ENCODE measurements at places on chromosomes 1 and 21. TPM values are rescaled to one million over a fixed set of nuclear protein-coding genes. Genes with fewer than 3 reads are reported as not detected.

LENEP gene
- not detected for total RNA-seq

LY9 gene
- not detected for total RNA-seq

APOBEC4 gene
- total RNA-seq, result not detected

GRCh38 chr21:35026153-35026500 lies 23.0 kb downstream of the RUNX1 start:
- DNase-seq, result no peak

GRCh38 chr1:21335088-21335691 lies 44.9 kb upstream of the ECE1 start:
- no peak for DNase-seq

GRCh38 chr1:172447641-172448040 lies 3.8 kb upstream of the PIGC start:
- no peak for DNase-seq

DNA sequence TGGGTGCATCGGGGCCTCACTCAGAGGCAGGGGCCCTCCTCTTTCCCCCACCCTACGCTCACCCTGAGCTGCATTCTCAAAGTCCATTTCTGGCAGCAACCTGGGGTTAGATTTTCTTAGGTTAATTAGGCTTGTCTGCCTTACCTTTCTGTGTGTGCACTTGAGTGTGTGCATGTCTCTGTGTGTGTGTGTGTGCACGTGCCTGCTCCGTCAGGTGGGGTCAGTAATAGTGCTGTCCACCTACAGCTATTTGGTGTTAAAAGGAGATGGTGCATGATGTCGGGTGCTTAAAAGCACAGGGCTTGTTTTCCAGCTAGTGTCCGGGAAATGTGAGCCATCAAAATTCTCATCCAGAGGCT lies 257.9 kb downstream of the CAMTA1 start:
- DNase-seq, result no peak

- no peak for DNase-seq
Measured at GRCh38 chr1:6517435-6517851, 26.0 kb upstream of the PLEKHG5 start.

DNA sequence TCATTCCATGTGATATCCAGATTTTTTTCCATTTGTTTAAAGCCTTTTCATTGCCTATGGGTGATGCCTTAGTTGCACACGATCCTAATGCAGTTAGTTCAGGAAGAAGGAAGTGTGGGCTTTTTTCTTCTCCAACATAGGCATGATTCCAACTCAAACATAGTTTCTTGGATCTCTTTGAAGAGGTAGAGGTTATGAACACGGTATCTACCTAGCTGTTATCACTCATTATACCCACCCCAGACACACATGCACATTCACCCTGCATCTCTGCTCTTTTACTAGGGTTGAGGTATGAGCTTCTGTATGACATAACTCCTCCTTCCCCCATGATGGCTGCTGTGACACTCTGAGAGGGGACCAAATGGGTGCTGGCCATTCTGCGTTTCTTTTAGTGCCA lies 122.1 kb upstream of the ZNF648 start:
- DNase-seq, result no peak

Measured in cardiac muscle cell (in vitro differentiated cells and primary cell).